Mesenteric fat pad (tissue), 1 donor: ENCODE measurements at places on chromosomes 1 and 21. TPM values are rescaled to one million over a fixed set of nuclear protein-coding genes. Genes with fewer than 3 reads are reported as not detected.

GRCh38 chr21:45543710-45544448 lies 1.6 kb upstream of the SLC19A1 start:
- DNase-seq, result peak; percentile 73

Gene RAP1GAP
- 0.26 TPM for total RNA-seq

Gene LCE2C
- total RNA-seq, result not detected

DNA sequence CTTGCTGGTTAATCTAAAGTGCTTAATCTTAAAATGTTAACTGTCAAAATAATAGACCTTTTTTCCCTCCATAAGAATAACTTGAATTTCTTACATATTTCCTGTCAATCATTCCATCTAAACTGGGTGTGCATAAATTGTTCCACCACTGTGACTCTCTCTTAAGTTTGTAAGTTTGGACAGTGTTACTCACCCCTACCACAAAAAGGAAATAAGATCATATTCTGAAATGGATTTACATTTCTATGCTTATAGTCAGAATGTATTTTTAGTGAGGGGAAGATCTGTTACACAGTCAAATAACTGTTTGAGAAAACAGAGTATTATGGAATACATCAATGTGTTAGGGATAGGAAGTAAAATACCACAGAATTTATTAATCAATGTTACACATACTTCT lies 109.6 kb upstream of the DPYD start:
- no peak for DNase-seq

GRCh38 chr1:79105500-79105899 lies 99.0 kb upstream of the ADGRL4 start:
- DNase-seq, result no peak

DNA sequence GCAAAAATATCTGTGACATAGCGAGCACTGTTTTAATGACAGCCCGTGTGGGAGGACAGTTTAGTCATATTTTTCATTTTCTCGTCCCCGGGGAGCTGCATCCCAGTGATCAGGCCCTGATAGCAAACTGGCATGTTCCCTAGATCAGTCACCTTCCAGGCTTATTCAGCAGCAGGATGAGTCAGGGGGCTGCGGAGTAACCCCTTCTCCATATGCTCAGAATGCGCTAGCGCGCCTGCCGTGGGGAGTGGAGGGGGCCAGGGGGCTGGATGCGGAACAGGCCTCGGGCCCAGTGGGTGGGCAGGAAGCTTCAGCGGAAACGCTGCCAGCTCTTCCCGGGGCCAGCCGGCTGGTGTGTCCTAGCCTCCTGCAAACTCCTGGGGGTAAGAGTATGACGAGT lies 94.0 kb downstream of the KCND3 start:
- DNase-seq, result no peak

GRCh38 chr1:197797010-197797409 lies 21.7 kb upstream of the DENND1B start:
- DNase-seq, result no peak

- DNase-seq, result peak; percentile 41
Observed at GRCh38 chr1:5968161-5968736, 24.0 kb downstream of the NPHP4 start.

DNA sequence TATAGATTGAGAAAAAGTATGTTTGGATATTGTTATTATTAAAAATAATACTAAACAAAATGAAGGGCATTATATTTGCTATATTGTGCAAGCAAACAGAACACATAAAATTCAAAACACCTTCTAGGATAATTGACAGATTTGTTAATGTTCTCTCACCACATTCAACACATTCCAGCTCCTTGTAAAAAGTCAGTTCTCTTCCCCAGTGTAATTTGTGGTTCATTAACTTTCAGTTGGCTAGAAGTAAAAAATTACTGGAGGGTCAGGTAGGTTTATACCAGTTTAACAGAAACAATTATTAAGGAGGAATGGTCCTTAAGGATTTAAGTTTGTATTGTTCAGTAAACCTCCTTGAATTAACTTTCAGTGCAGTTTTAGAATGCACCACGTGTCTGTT lies 1235.3 kb upstream of the ADGRL2 start:
- DNase-seq, result no peak

DNA sequence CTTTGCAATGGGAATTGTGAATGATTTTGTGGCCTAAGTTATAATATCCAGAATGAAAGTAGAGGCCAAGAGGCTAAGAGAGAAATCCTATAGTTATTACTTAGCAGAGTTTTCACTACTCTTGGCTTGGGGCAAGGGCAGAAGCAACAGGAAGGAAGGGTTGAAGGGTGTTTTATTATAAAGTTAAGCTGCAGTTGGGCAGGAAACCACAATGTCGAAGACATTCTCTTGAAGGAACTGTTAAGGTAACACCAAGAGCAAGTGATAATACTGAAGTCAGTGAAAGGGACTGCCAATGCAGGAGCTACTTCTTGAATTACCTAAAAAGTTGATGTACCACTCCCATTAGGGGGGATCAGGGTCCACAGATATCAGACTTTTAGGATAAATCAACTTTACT lies 8.3 kb downstream of the XCL2 start:
- DNase-seq, result no peak

Gene ABCG1
- 25.9 TPM for total RNA-seq

- DNase-seq, result no peak
Observed at GRCh38 chr1:202076050-202076511, 46.6 kb upstream of the GPR37L1 start.

- DNase-seq, result no peak
Observed at GRCh38 chr1:181451661-181452230, 31.6 kb upstream of the CACNA1E start.

GRCh38 chr1:104435255-104435654 lies 685.6 kb downstream of the AMY1C start:
- no peak for DNase-seq

DNA sequence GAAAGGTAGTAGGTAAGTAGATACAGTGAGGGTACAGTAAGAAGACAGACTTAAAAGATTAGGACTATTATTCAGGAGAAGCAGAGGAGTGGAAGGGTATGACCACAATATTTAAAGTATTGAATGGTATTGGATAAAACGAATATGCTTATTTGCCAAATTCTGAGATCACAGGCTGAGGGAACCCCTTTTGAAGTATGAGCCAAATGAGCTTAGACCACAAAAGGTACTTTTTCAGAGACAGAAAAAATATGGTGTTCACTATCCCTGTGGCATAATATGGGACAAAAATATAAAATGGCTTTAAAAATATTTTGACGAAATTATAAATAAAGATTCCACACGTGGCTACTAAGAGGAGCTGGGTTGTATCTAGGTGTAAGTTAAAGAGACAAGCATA lies 880 bp upstream of the MTF2 start:
- no peak for DNase-seq

GRCh38 chr1:183891158-183891856 lies 86.4 kb downstream of the RGL1 start:
- no peak for DNase-seq

DNA sequence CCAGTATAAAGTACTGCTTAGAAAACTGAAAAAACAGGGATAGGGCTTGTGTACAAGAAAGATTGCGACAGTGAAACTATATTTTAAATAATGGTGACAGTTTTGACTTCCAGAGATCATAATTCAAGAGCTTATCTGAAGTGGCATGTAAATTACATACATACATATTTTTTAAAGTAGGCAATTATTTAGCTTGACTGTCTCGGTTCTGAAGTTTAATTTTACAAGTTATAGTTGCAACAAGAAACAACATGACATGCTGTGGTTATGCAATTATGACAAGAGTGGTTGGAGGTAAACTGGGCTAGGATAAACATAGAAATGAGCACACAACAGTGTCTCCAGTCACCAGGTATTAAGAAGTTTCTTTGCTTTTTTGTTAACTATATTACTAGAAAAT lies 4.1 kb downstream of the C1orf21 start:
- no peak for DNase-seq

Gene CELA2A
- total RNA-seq, result 0.74 TPM

GRCh38 chr1:147272042-147272441 lies 29.6 kb downstream of the CHD1L start:
- DNase-seq, result no peak

DNA sequence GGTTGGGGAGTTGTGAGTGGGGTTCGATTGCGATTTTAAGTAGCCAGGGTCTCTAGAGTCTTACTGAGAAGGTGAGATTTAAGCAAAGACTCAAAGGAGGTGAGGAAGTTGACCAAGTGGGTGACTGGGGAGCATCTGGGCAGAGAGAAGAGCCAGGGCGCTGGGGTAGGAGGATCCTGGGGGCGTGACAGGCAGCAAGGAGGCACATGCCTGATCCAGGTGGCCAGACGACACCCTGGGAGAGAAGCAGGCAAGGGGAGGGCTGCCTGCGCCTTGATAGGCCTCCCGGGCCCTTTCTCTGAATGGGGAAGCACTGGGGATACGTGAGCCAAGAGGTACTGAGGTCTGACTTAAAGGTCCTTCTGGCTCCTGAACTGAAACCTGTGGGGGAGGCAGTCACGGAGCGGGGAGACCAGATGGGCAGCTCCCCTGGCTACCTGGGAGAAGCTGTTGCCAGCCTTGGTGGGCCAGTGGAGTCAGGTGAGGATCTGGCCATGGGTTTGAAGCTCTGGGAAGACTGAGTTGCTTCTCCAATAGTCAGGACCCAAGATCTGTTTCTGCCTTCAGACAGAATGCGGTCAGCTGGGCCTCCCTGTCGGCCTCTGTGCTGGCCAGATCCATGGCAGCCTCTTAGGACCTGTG lies 5.4 kb downstream of the ZBTB48 start:
- no peak for DNase-seq

Gene LCE2B
- total RNA-seq, result not detected

DNA sequence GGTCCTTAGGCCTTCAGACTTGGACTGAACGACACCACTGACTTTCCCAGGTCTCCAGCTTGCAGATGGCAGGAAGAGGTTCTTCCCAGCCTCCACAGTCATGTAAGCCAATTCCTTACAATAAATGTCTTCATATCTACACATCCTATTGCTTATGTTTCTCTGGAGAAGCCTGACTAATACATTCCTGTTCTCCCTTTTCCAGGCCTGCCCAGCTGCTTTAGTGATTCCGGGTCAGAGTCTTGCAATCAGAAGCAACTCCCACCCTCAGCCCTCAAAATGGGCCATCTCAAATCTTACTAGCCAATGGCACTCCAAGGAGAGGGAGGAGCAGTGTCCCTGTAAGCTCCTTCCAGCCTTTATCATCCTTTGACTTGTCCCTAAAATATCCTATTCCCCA lies 16.4 kb upstream of the CPT2 start:
- no peak for DNase-seq

Gene CNKSR1
- 1.7 TPM for total RNA-seq

- DNase-seq, result no peak
Observed at GRCh38 chr1:182786223-182786994, 3.2 kb upstream of the NPL start.

DNA sequence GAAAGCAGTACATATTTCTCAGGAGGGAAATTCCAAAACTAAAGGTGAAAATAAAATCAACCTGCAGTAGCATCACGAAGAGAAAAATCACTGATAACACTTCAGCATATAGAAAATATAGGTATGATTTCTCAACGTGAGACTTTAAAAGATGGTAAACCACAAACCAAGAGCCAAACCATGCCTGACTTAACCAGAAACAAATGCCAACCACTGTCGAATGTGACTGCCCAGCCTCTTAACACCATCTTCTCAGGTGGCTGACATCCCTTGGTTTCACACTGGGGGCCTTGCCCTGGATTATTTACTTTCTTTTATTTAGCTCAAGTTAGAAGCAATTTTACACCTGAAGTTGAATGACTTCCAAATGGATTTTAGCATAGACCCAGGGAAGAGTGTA lies 10.1 kb downstream of the HMGCS2 start:
- no peak for DNase-seq

DNA sequence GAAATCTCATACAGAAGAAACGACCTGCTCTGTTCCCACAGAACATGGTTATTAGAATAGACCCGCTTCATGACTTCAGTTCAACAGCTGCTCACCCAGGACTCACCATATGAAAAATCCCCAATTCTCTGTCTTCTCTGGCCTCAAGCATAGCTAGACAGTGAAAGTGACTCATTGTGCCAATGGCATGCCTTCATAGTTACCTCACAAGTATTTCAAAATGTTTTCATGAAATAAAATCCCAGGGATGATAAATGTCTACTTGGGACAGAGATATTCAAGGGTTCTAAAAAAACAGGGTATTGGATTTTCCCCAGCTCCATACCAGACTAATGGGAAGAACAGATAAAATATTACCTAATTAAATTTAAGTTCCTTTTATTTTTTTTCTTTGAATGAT lies 82.3 kb downstream of the NOTCH2 start:
- DNase-seq, result no peak

Gene CDC20
- 4.9 TPM for total RNA-seq

Gene TRIM67
- total RNA-seq, result 0.22 TPM

Gene SELP
- total RNA-seq, result 13.4 TPM

DNA sequence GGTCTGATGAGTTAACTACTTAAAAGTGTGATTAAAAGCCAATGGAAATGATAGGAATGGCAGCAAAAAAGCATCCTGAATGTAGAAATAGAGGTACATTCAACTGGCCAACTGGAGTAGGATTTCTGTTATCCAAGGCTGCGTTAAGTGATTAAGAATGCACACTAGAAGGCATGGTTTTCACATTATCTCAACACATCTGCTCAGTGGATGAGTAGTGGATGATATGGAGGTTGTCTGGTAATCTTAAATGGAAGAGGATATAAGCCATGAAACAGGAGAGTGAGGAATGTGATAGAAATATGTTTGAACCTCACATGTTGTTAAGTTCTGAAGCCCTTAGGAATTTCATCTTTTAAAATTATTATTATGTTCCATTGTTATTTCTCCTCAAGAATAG lies 839.9 kb downstream of the USP25 start:
- no peak for DNase-seq

- DNase-seq, result no peak
Observed at GRCh38 chr1:156387870-156388173, 18.8 kb downstream of the RHBG start.

Gene KANK4
- total RNA-seq, result 2.7 TPM

DNA sequence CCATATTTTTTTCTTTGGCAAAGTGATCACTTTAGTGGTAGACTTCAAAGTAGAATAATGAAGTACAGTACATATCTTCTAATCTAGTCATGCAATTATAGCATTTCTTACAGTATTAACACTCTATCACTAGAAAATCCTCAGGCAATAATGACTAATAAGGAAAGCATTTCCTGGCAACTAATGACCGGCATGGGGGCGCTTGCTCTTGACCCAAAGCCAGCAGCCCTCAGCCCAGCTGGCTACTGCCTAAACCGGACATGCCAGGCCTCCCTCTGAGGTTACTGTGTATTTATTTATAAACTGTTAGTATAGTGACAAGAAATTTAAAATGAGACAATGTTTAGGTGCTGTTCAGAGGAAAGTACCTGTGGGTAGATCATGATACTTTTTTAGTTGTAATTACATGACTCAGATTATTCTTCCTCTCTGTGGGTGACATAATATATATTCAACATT lies 633.8 kb downstream of the PTPRC start:
- DNase-seq, result no peak

Gene LRRC7
- total RNA-seq, result 0.03 TPM

- no peak for DNase-seq
Observed at GRCh38 chr1:196649990-196650389, 1.9 kb upstream of the CFH start.

- no peak for DNase-seq
Observed at GRCh38 chr21:34055615-34056014, 17.8 kb upstream of the MRPS6 start.

Gene PTPN7
- 3.0 TPM for total RNA-seq
